COR-L47 (cell line): ENCODE measurements at places on chromosomes 4 and X.

DNA sequence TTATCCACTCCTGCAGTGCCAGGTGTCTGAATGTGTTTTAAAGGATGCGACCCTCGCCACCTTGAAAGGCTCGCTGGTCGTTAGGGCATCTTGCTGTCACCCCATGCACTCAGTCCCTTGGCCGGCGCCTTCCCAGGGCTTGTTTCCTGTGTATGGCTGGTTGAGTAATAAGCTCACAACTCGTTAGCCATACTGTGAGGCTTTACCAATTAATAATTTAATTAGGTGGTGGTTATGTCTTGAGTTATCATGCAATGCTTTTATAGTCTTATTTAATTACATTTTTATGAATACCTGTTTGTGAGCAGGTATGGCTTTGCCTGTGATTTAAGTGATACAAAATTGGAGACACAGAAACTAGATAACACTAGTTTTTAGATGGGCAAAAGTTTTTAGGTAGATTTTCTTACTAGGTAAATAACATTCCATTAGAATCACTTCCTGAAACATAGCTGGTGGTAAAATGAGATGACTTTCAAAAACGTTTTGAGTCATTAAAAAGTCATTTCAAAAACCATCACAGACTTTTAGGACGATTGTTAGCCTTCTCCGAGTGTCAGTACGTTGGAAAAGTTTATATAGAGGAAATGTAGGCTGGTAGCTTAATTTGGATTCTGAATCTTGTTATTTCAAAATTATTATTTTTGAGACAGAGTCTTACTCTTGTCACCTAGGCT is 18.2 kb downstream of the PTTG2 start:
- DNase-seq: no peak

DNA sequence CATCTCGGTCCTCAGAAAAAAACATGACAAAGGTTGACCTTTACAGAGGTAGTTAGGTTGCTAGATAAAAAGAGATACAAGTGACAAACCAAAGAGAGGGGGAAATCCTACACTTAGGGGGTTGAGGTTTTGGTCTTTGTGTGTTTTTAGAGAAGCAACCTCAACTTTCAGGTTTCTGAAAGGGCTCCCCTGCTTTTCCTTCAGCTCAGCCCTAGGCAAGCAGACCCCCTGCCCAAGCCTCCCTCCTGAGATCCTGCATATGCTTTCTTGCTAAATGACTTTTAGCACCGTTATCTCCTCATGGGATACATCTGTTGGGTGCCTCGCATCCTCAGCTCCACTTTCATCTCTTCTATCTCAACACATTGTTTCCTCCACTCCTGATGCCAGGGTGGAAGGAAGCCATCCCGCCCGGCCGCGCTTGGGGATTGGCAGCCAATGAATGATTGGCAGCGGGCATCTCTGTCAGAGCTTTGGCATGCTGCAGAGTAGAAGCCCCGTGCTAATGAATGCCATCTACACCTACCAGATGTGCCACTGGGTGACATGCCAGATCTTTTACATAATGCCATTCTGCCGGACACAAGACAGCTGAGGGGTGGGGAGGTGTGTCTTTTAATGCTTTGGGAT is 15.0 kb upstream of the PRDM8 start:
- DNase-seq: no peak

- no peak for DNase-seq
Measured at GRCh38 chr4:123363729-123364128, 32.9 kb upstream of the SPRY1 start.

DNA sequence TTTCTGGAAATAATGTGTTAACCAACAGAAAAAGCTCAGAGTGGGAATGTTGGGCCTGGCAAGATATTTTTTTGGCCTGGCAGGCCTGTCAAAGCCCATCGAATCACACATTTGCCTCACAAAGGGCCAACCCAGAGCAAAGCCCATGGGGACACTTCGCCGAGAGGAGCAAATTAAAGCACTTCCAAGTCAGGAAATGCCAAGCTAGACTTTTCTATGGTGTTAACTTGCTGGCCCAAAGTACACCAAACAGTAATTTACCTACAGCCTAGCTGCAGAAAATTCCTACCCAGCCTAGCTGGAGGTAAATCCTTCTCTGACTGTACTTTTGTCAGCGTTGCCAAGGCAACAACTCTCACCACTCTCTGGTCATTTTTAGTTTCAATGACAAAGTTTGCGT is 288.6 kb upstream of the LDB2 start:
- DNase-seq: no peak

GRCh38 chr4:164408831-164409230 is 345.1 kb upstream of the SMIM31 start:
- no peak for DNase-seq

- no peak for DNase-seq
Measured at GRCh38 chr4:24671849-24672248, 87.5 kb upstream of the DHX15 start.

DNA sequence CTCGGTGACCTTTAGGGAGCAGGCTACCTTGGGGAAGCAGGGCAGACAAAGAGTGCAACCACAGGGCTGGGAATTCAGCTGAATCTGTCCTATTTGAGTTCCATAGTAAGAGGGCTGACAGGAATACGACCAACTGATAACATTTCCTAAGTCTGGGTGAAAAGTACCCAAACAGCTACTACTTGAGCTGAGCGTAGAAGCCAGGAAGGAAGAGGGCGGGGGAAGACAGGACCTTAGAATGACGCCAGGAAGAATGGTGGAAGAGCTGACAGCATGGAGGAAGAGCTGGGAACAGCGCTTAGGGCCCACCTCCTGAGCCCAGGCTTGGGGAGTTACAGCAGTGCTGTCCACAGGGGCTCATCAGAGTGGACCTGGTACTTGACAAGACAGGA is 14.4 kb downstream of the MECP2 start:
- DNase-seq: no peak

DNA sequence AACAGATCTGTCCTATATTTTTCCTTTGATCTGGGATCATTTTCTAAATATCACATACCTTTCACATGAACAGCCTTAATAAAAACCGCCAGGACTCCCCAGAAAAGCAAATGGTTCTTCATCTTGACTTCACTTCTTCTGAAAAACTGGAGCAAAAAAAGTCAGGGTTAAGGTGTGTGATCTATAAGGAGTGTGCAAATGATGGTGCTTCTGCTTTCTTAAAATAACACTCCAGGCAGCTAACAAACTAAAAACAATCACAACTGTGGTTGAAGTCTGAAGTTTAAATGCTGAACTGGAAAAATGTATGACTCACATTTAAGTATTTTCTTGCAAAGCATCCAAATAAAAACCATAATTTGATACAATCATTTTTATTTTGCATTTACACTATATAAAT is at the start of gene JCHAIN:
JCHAIN (minus strand) TSS at position 140 of the 400 bp plus-strand sequence; CDS start at position 122, 18 bp downstream.
- no peak for DNase-seq

DNA sequence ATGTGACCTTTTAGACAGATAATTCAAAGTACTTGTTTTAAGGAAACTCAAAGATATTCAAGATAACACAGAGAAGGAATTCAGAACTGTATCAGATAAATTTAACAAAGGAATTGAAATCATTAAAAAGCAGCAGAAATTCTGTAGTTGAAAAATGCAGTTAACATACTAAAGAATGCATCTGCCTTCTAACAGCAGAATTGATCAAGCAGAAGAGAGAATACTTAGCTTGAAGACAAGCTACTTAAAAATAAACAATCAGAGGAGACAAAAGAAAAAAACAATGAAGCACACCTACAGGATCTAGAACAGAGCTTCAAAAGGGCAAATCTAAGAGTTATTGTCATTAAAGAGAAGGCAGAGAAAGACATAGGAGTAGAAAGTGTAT is 123.0 kb upstream of the TET2 start:
- no peak for DNase-seq

GRCh38 chr4:159685340-159686092 is 582.6 kb downstream of the RAPGEF2 start:
- DNase-seq: peak; percentile 53

- DNase-seq: no peak
Measured at GRCh38 chr4:136012220-136012619, 1520.1 kb downstream of the PCDH18 start.

DNA sequence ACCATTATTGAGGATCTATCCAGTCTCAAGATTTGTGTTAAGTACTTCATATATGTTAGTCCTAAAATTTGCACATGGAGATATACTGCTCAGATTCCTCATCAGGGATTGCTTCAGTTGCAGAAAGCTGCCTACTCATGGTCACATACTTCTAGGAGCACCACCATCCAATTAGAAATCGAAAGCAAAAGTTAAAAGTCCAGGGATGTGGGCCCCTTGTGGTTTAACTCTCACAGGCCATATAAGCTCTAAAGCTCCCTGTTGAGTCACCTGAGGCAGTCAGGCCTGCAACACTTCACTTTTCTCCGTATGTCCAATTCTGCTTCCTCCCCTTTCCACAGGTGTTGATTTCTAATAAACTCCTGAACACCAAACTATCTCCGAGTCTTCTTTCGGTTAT is 84.2 kb downstream of the CNOT6L start:
- DNase-seq: no peak

DNA sequence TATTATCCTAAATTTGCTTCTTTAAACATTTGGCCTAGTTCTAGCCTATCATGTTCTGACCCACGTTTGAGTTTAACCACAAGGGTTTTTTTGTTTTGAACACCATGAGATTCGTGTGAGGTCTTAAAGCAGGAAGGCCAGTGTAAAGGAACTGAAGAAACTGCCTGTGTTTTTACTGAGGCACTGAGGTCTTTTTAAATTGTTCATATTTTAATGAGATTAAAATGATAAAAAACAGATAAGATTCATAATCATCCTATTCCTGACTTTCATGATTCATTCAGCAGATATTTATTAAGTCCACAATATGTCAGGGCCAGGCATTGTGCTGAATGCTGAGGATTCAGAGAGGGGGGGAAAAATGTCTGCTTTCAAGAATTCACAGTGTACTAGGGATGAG is 3.2 kb downstream of the RPS6KA3 start:
- no peak for DNase-seq

DNA sequence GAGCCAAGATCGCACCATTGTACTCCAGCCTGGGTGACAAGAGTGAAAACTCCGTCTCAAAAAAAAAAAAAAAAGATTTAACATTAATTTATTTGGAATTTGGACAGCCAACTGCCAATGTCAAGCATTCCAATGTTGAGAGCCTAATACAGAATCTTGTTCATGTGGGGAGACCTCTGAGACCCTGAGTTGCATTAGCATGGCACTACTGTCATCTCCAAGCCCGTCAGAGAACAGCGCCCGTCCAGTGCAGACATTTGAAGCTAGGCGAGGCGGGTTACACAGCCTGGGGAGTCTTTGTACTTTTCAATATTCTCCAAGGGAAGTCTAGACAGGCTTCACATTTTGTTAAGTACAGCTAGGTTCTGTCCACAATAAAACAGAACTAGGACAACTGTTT is 126.7 kb downstream of the CHRNA9 start:
- DNase-seq: peak; percentile 41

DNA sequence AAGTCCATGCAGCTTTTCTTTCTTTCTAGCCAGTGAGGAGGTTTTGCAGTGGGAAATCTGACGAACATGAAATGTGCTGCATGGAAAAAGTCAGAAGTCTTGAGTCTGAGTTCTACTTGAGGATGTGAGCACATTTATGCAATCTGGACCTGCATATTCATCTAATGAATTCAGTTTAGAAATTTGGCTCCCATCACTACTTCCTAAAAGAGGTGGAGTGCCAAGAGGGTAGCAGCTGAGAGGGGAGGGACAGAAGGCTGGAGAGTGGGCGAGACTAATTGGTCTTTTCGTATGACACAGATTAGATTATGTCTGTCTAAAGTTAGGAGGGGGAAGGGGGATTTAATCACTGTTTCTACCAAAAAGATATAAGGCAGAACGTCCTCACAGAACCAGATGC is 535.9 kb downstream of the IQCM start:
- DNase-seq: no peak
